ENCODE measurements at places on chromosomes 2 and 18.
A peak's percentile ranks its signal among the peaks of the same experiment; 100 is the strongest.

DNA sequence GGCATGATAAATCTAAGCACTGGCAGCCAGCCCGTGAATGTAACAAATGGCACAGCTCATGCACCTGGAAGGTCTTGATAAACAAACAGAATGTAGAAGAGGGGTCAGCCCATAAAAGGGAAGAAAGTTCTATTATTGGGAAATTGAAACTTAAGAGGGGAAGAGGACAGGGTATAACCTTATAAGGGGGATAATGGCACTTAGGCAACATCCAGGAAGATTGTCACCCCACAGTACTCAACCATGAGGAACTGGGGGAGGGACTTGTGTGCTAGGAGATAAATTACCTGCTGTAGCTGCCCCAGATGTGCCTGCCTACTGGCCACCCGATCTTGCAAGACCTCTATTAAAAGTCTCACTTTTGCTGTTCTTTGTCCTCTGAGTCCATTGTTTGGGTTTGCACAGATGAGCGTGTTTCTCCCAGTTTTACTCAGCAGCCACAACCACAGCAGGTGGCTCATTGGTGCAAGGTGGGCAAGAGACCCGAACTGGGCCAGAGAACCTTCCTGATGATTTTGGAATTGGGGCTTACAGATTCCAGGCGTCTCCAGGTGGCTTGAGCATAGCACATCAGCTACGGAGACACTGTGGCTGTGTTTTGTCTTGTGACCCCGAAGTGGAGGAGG, 79.0 kb upstream of the TAF1B start:
- DNase-seq: no peak

GRCh38 chr18:57220480-57220879, 73.6 kb downstream of the BOD1L2 start:
- no peak for DNase-seq

GRCh38 chr2:124201713-124202112, 176.6 kb downstream of the CNTNAP5 start:
- DNase-seq: no peak

DNA sequence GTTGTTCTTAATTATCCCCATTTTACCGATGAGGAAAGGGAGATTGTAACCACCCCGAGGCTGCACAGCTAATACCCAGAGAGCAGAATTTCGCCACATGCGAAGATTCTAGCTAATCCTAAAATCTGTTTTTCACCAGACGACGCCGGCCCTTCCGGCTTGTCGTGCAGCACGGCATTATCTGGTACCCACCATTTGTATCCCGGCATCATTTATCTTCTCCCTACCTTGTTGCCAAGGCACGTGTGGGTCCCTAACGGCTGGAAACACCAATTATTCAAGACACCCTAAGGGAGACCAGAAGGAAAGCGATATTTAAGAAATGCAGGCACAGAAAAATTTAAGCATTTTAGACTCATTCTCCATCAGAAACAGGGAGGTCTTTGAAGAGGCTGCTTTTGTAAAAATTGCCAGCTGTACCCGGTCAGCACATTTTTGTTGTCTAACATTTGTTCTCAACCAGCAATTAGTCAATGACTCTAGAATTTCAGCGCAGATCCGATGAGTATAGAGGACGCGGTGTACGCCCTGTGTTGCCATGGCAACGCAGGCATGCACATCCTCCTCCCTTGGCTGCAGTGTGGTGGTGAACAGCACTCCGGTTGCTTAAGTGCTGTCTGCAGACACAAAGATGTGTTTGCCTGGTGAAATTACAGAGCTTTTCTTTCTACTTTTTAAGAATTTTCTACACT, 111.6 kb downstream of the AGAP1 start:
- peak; percentile 98 for DNase-seq

DNA sequence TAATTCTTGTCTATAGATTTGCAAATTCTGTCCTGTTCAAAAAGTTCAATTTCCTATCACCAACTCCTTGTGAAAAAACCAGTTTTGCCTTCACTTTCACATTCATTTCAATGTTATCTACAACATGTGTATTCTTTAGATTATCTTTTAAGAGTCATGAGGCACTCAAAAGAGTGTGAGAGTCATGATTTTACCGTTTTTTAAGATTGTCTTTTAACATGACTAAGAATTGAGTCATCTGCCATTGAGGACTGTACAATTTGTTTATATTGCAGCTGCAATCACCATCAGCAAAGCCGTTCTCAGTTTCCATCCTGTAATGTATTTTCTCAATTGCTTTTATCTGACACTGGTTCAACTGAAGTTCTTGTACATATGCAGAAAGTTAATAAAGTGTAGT, 275.8 kb downstream of the LNPK start:
- DNase-seq: peak; percentile 41

DNA sequence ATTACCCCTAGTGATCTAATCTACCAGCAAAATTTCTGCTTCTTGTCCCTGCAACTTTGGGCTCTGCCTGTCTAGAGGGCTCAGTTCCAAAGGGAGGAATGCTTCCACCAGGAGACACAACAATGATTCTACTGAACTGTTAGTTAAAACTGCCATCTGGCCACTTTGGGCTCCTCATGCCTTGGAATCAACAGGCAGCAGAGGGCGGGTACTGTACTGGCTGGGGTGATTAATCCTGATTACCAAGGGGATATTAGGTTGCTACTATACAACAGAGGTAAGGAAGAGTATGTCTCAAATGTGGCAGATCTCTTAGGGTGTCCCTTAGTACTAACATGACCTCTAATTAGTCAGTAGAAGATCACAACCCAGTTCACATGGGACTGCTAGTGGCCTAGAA, 21.4 kb downstream of the HADHA start:
- no peak for DNase-seq

- no peak for DNase-seq
These were observed 37.5 kb downstream of the TTC39C start for GRCh38 chr18:24052053-24052452.

DNA sequence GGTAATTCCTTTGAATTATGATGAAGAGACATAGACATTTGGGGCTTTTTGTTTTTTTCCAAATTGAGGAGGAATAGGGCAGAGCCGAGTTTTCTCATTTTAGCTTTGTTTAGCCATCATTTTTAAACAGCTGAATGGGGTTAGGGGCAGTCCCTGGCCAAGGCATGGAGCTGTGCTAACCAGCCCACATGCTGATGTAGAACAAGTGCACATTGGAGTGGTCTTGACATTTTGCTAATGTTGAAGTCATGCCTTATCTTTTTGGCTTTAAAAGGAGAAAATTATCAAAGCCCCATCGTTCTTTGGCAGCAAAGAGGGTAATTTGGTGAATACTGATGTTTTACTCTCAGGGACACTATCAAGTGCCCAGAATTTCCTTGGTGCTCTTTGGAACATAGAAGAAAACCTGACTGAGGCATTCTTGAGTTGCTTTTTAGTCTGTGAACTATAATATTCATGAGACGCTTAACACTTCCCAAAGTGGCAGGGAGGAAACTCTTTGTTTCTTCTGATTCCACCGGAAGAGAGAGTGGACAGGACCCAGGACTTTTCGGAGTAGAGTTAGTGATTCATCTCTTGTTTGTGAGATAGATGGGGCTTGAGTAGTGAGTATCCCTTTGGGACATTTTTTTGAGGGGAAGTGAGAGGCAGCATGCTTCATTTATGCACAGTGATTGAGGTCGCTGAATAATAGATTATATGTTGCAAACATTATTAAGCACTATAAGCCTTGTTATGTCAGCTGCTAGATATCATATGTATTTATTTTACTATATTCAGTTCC, 45.0 kb downstream of the MTA3 start:
- DNase-seq: peak; percentile 38

GRCh38 chr18:43888598-43888997, 611.3 kb upstream of the SYT4 start:
- peak; percentile 61 for DNase-seq

GRCh38 chr2:193774166-193774565, 1579.4 kb upstream of the TMEFF2 start:
- no peak for DNase-seq

GRCh38 chr2:111178730-111179405, 58.2 kb downstream of the BCL2L11 start:
- peak; percentile 60 for DNase-seq

GRCh38 chr2:198913394-198914152, 544.2 kb downstream of the SATB2 start:
- DNase-seq: no peak

DNA sequence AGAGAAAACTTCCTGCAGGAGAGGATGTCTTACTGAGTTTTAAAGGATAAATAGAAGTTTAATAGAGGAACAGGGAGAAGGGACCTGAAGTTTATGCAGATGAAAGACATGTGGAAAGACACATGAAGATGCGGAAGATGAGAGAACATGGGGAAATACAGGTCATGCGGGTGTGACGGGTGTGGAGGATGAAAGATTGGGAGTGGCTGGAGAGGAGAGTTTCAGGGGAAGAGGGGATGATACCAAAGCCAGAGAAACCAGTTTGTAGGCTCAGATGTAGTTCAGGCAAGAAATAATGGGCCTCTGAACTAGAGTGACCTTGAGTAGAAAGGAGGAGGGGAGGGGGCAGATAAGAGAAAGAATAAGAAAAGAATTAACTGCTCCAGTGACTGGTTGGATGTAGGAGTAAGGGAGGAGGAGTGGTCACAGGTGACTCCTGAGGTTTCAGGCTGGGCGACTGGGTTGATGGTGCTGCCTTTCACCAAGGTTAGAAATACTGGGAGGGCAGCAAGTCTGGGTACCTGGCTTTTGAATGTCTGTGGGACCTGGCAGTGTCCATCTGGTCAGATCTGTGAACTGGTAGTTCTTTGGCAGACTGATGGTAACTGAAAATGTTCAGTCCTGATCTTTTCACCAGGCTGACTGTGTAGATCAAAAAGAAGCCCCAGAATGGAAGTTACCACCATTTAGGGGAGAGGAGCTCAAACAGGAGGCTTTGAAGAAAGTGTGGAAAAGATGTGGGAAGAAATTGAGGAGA, 69.4 kb downstream of the TET3 start:
- no peak for DNase-seq

GRCh38 chr2:215479536-215480240, 43.8 kb upstream of the FN1 start:
- no peak for DNase-seq

DNA sequence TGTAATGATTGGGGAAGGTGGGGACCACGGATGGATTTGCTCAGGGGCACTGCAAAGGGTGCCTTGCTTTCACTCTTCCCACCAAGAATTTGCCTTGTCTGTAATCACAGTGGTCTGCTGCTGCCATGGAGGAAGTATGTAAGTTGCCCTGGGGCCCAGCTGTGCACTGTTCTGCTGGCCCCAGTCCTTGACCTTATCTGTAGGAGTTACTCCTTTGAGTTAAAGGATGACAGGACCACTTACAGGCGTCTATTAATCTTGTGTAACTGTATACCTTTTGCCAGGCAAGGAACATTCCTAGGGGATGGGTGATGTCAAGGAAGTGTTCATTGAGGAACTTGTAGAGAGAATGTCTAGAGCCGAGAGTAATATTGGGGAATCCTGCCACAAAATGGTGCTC, 212.8 kb upstream of the LRRTM1 start:
- no peak for DNase-seq

GRCh38 chr2:98605076-98605475, 3.2 kb downstream of the COA5 start:
- DNase-seq: no peak

DNA sequence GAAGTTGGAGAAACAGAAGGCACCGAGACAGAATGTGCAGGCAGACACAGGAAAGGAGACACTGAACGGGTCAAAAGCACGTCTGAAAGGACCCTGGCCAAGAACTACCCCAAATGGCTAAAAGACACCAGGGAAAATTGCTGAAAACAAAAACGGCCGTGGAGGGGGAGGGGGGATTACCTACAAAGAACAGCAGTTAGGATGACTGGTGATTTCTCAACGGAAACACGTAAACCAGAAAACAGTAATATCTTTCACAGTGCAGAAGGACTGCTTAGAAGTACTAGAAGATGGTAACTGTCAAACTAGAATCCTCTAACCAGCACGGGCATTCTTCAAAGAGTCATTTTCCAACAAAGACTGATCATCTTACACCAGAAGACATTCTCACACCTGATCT, 142.6 kb downstream of the HDAC4 start:
- DNase-seq: no peak

GRCh38 chr18:72201032-72201431, 343.1 kb downstream of the CBLN2 start:
- no peak for DNase-seq

DNA sequence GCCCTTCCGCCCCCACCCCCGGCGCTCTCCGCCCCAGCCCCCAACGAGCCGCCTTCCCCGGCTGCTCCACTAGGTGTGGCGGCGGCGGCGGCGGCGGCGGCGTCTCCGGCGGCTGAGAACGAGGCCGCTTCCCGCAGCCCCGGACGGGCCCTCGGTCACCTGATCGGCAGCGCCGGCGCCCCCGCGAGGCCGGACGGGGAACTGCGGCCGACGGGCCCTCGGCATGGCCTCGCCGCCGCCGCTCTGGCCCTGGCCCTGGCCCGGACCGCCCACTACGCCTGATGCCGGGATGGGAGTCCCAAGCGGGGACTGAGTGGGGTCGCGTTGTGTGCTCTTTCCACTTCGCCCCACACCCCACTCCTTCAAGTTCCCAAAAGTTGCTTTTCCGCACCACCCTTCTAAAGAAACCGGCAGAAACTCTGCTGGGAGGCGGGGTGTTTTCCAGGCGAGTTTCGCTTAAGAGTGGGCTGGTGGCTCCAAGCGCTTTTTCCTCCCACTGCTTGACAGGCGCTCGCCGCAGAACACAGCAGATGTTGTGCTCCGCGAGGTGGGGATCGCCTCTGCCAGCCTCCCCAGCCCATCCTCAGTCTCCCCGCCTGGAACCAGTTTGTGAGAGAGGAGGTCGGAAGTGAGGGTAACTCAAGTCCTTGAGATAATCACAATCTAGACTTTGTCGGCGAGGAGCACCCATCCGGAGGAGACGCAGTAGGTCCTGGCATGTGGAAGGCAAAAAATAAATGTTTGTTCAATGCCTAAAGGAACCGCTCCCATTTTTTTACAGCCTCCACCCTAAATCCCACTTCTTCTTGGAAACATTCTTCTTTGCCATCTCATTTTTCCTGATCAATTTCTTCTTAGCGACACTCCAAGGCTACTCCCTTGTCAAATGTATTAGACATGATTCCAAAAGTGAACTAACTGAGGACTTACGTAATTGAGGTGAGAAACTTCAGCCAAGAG, at the start of gene NCKAP1:
TSS of gene NCKAP1 (minus strand) at position 117 of the 960 bp plus-strand sequence. CDS start 358 bp downstream, outside the sequence.
- DNase-seq: peak; percentile 87

DNA sequence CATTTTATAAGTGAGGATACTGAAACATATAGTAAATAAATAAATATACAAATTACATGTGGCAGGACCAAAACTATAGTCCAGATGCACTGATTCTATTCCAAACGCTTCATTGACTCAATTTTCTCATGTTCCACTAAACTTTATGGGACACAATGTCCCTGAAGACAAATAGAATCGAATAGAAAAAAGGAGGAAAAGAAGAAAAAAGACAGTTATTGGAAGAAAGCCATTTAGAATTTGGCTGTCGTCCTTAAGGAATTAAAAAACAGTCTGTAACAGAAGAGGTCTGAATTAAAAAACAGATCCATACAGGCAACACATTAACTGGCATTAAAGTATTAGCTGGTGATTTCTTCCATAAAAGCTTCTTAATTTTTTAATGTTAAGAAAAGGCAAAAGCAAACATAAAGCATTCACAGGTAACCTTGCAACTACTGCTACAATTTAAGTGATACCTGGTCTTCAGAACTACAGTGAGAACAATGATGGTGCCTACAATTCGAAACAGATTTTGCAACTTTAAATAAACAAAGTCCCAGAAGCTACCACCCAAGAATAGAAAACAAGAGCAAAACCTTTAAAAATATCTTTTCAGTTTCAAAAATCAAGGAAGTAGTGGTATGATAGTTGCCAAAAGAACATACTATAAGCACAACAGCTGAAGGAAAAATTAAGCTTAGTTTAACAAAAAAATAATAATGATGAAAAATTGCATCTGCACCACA, 17.4 kb upstream of the CHAC2 start:
- no peak for DNase-seq
